ENCODE measurements at places on chromosomes 5 and 9. TPM values are rescaled to one million over a fixed set of nuclear protein-coding genes. Genes with fewer than 3 reads are reported as not detected.

Gene EDIL3
- 20.6 TPM for total RNA-seq

Gene ZNF474
- 0.18 TPM for total RNA-seq

Gene IL33
- total RNA-seq: 1.9 TPM

Gene ANGPTL2
- 6.3 TPM for total RNA-seq

Gene MARCOL
- total RNA-seq: not detected

Gene ADRB2
- total RNA-seq: 11.3 TPM

- no peak for DNase-seq
These were observed 234.3 kb upstream of the MSX2 start for GRCh38 chr5:174489920-174490597.

DNA sequence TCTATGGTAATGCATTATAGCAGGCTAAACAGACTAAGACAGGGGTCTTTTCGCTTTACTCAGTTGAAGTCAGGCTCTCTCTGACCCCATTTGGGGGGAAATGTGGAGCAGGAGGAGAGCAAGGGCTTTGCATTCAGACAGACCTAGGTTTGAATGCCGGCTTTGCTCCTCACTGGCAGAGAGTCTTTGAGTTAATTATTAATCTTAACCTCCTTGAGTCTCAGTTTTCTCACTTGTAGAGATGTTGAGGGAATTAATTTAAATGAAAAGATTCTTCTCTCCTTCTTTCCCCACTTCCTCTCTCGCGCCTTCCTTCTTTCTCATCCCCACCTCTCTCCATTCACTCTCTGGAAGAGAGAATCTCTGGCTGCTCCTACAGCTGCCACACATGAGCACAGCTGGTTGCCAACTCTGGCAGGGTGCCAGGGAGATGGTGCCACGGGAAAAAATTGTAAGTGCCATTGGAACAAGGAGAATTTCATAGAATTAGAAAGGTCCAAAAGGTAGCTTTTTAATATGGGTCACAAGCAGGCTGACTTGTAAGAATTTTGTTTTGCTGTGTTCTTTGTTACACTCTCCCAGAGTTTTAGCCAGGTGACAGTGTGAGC is 25.2 kb upstream of the GLRA1 start:
- no peak for DNase-seq

GRCh38 chr5:68315679-68316271 is 100.2 kb downstream of the PIK3R1 start:
- no peak for DNase-seq

GRCh38 chr5:153756540-153756939 is 266.1 kb downstream of the GRIA1 start:
- no peak for DNase-seq

DNA sequence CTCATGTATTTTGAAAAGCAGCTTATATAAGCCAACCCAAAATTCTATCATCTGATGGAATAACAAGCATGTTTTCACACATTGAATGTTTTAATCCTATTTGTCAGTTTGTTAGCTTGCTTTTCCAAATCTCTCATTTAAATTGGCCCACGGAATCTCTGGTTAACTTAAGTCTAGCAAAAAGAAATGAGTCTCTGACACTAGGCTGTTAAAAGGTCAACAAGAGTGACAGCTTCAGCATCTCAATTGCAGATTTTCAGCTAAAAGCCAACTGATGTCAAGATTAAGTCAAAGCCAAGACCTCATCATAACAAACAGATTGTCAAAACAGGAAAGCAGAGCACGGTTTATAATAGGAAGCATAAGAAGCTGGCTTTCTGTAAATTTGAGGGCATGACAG is 49.4 kb upstream of the CDH9 start:
- no peak for DNase-seq

DNA sequence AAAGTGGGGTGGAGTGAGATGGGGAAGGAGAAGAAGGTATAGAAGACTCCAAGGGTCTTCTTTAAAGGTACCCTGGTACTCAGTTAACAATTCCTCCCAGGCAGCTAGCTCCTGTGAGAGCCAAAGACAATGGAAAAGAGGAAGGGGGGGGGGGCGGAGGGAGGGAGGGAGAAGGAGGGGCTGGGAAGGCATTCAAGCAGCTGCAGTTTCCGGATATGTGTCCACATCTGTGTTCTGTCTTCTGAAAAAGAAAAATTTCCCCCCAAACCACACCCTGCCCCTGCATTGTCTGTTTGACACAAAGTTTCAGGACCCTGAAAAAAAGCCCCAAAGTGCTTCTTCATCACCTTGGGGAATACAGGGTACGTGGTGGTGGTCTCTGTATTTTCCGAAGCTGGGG is 11.1 kb downstream of the SPRY4 start:
- DNase-seq: no peak

GRCh38 chr9:83701769-83702168 is 6.0 kb downstream of the UBQLN1 start:
- DNase-seq: no peak

DNA sequence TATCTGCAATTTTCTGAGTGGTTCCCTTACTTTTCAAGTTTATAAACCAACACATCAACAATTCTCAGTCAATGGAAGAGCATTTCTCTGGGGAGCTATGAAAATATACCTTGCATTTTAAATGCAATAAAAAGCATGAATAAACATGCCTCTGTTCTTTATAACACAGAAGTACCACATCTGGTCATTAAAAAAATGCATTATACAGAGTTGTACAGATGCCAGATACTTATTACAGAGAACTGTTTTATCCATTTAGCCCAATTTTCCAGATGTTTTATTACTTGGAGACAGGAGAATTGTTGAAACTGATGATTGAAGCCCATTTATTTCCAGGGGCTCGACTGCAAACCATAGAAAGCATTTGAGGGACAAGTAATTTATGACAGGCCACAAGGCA is 19.2 kb upstream of the HEXB start:
- DNase-seq: no peak

DNA sequence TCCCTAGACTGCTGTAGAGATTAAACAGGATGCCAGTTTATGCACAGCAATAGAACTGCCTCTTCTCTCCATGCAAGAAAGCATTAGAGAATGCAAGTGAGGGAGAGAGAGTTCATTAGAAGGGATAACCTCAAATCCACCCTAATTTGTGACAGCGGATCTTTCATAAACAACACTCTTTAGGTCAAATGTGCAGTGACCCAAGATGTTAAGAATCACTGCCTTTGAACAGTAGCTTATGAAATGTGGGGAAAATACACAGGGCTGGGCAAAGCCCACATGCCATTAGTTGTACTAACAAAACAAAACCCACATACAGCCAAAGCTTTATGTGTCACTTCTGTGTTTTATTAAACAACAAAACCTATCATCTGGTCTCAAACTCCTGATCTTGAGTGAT is 36.2 kb upstream of the POU4F3 start:
- no peak for DNase-seq

DNA sequence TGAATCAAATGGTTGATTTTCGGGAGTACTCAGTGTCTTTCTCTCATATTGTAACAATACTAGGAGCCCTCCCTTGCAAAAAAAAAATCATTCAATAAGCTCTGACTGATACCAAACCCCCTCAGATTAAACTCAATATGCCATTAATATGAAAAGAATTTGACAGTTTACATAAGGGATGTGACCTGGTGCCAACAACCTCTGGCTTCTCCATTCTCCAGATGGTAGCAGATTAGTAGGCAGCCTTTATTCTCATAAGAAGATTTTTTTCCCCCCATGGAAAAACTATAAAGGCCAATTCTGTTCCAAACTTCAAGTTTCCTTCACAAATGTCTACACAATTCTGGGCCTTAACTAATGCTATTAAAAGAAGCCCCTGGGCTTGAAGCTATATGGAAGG is 96.5 kb downstream of the EFNA5 start:
- no peak for DNase-seq
